ENCODE measurements at places on chromosomes 5 and 9. TPM values are rescaled to one million over a fixed set of nuclear protein-coding genes. Genes with fewer than 3 reads are reported as not detected.

The MUSK gene
- total RNA-seq = 0.53 TPM

The TSSK1B gene
- not detected for total RNA-seq

The CDKN2B gene
- 4.7 TPM for total RNA-seq

The TPPP gene
- total RNA-seq = 0.36 TPM

The PTGS1 gene
- 39.4 TPM for total RNA-seq

The ENHO gene
- total RNA-seq = 0.22 TPM

The DND1 gene
- total RNA-seq = 0.43 TPM

The CEL gene
- 0.14 TPM for total RNA-seq
